Left ventricle myocardium inferior (tissue), 1 donor: ENCODE measurements at places on chromosomes 3 and 15. TPM values are rescaled to one million over a fixed set of nuclear protein-coding genes. Genes with fewer than 3 reads are reported as not detected.

HRG gene
- total RNA-seq = not detected

GRCh38 chr15:52392008-52392687, 96.5 kb upstream of the MYO5C start:
- DNase-seq = no peak

DNA sequence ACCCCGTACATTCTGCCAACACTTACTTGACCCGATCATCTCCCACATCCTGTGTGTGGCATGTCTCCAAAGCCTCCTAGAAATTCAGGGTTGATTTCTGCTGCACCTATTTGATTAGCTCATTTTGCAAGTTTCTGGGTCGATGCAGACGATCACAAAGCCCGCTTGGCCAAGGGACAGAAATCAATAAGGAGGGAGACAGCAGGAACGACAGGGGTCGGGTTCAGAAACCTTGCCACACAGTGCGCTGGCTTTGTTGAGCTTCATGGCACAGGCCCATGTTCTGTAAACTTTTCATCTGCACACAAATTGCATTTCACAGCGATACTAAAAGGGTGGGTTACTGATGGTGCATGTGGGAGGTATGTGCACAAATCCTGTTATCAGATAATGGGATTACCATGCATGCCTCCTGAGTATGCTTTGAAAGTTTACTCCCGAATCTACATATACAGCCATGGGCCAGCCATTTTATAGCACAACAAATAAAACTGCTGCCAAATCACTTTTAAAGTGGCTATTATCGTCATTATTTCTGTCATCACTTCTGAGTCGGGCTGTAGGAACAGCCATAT, 95.9 kb upstream of the ATP11B start:
- DNase-seq = no peak

DNA sequence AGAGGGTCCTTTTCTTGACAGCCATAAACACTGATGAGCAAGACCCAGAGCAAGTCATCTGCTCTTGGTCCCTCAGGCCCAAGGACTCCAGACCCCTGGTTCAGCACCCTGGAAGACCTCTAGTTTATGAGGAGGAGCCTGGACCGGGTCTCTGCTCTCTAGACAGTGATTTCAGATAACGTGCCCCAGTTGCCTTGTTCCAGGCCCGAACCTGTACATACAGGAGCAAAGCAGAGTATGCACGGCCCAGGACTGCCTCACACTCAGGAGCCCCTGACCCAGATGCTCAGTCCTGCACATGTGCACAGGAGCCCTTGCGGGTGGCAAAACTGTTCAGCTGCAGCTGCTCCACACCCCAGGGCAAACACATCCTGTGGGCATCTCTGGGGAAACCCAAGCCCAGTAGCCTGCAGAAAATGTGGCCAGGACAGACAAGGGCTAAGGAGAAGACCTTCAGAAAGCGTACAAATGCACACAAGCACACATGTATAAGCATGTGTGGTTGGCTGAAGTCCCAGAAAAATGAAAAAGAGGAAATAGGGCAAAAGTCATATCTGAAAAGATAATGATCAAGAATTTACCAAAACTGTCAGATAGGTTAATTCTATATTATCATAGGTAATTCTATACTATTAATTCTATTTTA, 59.9 kb upstream of the CORO2B start:
- no peak for DNase-seq

- DNase-seq = no peak
Observed at GRCh38 chr15:28881600-28881999, 4.2 kb upstream of the APBA2 start.

- no peak for DNase-seq
Observed at GRCh38 chr3:18771931-18772330, 346.8 kb upstream of the SATB1 start.

GRCh38 chr15:31464216-31465082, 137.8 kb downstream of the KLF13 start:
- no peak for DNase-seq

AMOTL2 gene
- 44.4 TPM for total RNA-seq

GRCh38 chr15:89671687-89672086, 7.5 kb downstream of the PLIN1 start:
- no peak for DNase-seq

DNA sequence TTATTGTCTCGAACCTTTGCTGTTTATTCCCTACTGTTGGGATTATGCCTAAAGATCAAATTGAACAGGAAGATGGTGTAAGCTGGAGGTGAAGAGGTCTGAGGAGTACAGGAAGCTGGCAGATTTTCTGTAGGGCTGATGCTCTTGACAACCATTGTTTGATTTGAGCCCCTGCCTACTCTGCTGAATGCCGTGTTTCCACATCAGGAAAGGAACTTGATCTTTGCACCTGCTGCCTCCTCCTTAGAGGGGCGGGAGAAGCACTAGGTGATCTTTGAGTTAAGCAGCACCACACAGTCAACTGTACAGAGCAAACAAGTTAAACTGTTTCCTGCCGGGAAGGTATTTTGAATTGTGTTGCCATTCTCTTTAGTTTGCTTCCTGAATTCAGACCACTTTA, 364.6 kb upstream of the EPHA6 start:
- no peak for DNase-seq

DNA sequence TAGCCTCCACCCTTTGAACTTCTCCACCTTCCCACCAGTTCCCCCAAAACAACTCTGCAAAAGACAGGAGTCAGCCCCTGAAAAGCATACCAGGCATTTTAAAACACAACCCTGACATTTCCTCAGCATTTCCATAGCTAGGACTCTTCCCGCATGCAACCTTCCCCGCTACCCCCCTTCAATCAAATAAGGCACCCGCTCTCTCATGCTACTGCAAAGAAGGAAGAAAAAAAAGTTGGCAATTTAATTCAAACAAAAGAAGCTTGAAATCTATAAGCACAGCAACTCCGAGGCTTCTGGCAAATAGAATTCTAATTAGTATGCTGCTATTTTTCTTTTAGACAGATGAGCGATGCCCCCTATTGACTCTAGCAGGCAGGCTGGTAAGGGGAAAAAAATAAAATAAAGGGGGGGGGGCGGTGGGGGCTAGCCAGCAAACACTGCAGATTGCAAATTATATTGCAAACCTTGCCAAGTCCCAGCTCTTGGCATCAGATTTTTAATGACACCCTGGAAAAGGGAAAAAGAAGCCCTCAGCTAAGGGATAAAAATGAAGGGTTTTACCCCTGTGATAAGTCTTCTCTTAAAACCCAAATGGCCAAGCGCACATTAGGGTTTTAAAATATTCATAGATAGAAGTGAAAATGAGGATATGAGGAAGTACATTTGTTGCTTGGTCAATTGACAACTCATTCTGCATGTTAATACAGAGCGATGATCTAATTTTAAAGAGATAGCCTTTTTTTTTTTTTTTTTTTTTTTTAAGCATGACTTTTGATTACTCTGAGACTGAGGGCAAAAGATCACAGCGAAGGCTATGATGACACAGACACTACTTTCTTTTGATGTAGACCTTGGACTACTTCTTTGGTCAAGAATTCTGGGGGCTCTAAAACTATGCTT, 255.2 kb downstream of the NR2F2 start:
- DNase-seq = no peak

- no peak for DNase-seq
Observed at GRCh38 chr3:8629151-8630021, 15.2 kb downstream of the SSUH2 start.

DNA sequence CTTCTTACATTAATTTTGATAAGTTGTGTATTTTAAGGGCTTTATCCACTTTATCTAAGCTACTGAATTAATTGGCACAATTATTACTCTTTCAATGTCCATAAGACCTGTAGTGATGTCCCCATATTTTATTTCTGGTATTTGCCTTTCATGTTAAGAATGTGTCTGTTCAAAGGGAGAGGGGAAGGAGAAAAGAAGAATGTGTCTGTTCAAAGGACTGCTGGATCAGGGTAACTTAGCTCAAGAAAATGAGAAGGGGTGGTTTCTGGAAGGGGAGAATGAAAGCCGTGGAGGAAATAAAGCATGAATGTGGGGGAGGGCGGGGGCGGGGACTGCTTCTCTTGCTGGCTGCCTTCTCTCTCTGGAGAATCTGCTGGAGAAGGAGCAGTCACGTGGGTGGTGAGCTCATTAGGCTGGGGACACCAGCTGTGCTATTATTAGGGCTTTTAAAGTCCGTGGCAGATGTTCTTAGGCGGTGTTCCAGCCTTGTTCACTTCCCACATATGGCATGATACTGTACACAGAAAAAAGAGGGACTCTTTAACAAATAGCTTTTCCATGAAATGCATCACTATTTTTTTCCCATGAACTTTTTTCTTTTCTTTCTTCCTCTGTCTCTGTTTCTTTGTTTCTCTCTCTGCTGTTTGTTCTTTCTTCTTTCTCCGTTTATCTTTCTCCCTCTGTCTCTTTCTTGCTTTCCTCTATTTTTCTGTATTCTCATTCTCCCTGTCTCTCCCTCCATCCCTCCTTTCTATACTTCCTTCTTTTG, 63.7 kb upstream of the ULK4 start:
- DNase-seq = peak; percentile 91

GRCh38 chr15:88909956-88910831, 3.0 kb downstream of the MFGE8 start:
- DNase-seq = no peak

TLR9 gene
- total RNA-seq = 0.66 TPM

DNA sequence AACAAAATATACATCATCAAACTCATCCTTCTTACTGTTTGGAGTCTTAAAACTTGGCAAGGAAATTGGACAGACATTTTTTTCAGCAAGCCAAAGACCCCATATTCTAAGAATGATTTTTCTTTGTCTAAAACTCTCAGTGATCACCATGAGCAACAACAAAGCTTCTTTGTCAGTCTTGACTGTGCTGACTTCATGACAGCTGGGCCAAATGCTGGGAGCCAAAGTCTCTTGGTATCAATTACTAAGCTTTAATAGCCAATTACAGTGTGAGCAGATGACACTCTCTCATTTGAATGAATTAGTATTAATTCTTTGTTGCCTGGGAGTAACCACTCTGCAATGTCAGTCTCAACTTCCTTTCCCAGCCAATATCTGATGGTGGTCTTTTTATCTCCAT, 48.1 kb upstream of the GK5 start:
- DNase-seq = no peak

GRCh38 chr15:62941699-62942098, 100.8 kb upstream of the TPM1 start:
- DNase-seq = no peak

- DNase-seq = peak; percentile 87
Observed at GRCh38 chr3:57164657-57165573, at the start of gene IL17RD. Gene IL17RD, minus strand, starts transcription at chr3:57165353. Its CDS starts 67 bp downstream, at chr3:57165286.

DNA sequence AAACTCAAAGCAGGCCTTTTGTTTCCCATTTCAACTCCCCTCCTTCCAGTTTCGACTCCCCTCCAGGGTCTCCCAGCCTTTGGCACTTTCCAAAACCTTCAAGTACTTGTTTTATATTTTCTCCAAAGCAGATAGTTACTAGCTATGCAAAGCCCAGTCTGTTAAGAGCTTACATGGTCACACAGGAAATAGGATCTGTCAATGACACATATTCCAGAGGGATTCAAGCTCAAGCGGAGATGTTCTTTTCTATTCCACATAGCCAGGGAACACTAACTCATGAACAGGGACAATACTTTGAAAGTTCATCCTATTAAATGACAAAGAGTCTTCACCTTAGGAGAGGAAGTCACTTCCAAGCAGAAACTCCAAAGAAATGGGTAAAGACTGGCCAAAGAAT, 18.6 kb downstream of the SUCLG2 start:
- DNase-seq = no peak

TXNRD3 gene
- total RNA-seq = 4.1 TPM

DNA sequence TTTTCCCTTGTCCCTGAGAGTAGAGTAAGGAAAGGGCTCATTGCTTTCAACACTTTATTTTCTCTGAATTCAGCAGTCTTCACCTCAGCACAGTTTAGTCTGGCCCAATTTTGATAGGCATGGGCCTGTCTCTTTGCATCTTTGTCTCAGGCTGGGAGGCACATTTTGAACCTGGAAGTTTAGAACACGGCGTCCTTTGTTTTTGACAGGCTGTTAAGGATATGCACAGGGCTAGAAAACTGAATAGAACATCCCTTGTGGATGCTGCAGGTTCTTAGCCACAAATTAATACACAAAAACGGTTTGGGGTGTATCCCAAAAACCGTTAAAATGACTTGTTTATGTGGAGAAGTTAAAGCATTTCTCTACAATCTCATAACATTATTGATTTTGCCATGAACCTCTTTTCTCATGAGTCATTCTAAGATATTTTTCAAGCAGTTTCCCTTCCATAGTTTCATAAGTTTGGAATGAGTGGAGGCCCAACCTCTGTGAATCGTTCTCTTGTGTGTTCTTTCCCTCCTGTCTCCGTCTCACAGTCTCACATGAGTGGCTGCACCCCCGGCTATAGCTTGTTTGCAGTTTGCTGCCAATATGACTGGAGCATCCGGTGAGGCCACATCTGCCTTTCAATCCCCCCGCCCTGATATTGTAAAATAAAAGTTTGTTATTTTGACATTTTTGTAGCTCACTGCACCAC, 192.9 kb upstream of the EIF1B start:
- DNase-seq = no peak

GRCh38 chr15:58611731-58612676, 137.5 kb downstream of the ADAM10 start:
- no peak for DNase-seq

DNA sequence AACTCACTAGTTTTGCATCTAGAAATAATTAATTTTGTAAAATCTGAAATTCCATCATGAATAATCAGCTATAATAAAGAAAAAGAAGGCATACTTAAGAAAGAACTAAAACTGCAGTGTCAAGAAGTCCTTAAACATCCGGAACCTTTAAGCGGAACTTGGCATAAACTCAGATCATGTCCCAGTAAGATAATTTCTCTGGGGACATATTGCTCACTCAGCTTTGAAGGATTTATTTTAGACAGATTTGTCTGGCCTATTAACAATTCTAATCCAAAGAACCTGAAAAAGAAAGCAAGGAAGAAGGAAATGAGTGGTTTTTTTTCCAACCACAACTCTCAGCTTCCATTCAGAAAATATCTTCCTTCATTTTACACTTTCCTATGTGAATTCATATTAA, 850.3 kb downstream of the ROBO1 start:
- DNase-seq = no peak

APPL1 gene
- 51.4 TPM for total RNA-seq

GRCh38 chr3:123660900-123661299, 76.0 kb upstream of the HACD2 start:
- peak; percentile 92 for DNase-seq

GRCh38 chr3:61807865-61808276, 246.5 kb downstream of the PTPRG start:
- DNase-seq = no peak

DNA sequence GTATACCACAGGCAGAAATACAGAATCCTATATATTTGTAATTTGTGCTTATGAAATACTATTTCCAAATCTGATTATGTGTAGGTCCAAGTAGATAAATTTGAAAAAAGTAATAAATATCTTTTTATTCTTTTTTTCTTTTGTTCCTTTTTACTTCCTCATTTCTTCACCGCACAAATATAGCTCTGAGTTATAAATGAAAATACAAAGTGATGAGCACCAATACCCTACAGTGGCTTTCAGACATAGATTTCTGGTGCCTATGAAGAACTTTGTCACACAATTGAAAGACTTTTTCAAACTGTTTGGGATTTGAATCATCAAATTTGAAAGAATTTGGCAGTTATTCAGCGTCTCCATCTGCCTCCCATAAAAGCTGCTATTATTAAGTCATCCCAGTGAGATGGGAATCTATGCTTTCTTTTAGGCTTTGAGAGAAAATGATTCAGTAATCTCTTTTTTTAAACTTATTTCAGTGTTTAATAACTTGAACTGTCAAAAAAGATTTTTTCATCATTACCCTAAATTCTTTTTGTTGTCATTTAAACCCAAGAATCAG, 363.6 kb upstream of the GOLIM4 start:
- DNase-seq = no peak

- no peak for DNase-seq
Observed at GRCh38 chr3:167691366-167691765, 37.6 kb upstream of the WDR49 start.

TYRO3 gene
- 3.3 TPM for total RNA-seq

ADAMTS7 gene
- 24.2 TPM for total RNA-seq

DNAH12 gene
- total RNA-seq = 0.16 TPM

PPP2R3A gene
- 94.9 TPM for total RNA-seq
